ENCODE measurements at places on chromosomes 5 and 9. TPM values are rescaled to one million over a fixed set of nuclear protein-coding genes. Genes with fewer than 3 reads are reported as not detected.

Gene LCN15
- polyA plus RNA-seq, result not detected

Gene SLC6A3
- polyA plus RNA-seq, result 0.72 TPM

Gene SAXO1
- polyA plus RNA-seq, result 0.17 TPM

Gene ZBED3
- polyA plus RNA-seq, result 31.6 TPM

Gene PCDHGA1
- polyA plus RNA-seq, result 0.78 TPM

Gene USP20
- polyA plus RNA-seq, result 19.3 TPM

Gene ZNF366
- 4.0 TPM for polyA plus RNA-seq

Gene OR1Q1
- polyA plus RNA-seq, result not detected

Gene COL5A1
- polyA plus RNA-seq, result 77.2 TPM

Gene SPATA31A5
- polyA plus RNA-seq, result not detected

Gene FIBCD1
- polyA plus RNA-seq, result 0.33 TPM

Gene RBM22
- 79.0 TPM for polyA plus RNA-seq

Gene INSYN2B
- polyA plus RNA-seq, result 2.0 TPM

Gene C9orf72
- 18.3 TPM for polyA plus RNA-seq

Gene FREM1
- 177 TPM for polyA plus RNA-seq

Gene LAMC3
- 18.3 TPM for polyA plus RNA-seq

Gene S100Z
- 0.18 TPM for polyA plus RNA-seq

Gene FAM114A2
- 32.6 TPM for polyA plus RNA-seq

Gene SLC34A3
- 5.2 TPM for polyA plus RNA-seq

Gene CAMSAP1
- polyA plus RNA-seq, result 21.5 TPM

Gene ASPN
- polyA plus RNA-seq, result 16.4 TPM

Gene SLC36A2
- polyA plus RNA-seq, result 7.4 TPM

Gene PKD2L2
- polyA plus RNA-seq, result 0.44 TPM

Gene PDZD2
- 16.9 TPM for polyA plus RNA-seq

Gene C6
- polyA plus RNA-seq, result 3.8 TPM

Gene LHFPL2
- 49.0 TPM for polyA plus RNA-seq

Gene HRCT1
- not detected for polyA plus RNA-seq

Gene LPAR1
- polyA plus RNA-seq, result 28.8 TPM

Gene GPR150
- not detected for polyA plus RNA-seq

Gene FOXD4L3
- not detected for polyA plus RNA-seq

Gene RANBP17
- polyA plus RNA-seq, result 10.9 TPM

Gene B4GALT7
- polyA plus RNA-seq, result 19.3 TPM

Gene SLC6A7
- 0.06 TPM for polyA plus RNA-seq

Gene GRIA1
- 3.4 TPM for polyA plus RNA-seq

Gene GABBR2
- polyA plus RNA-seq, result 3.8 TPM

Gene SPEF2
- polyA plus RNA-seq, result 41.4 TPM

Gene ORM2
- not detected for polyA plus RNA-seq

Gene OR13C8
- not detected for polyA plus RNA-seq

Gene ATP6V0E1
- polyA plus RNA-seq, result 302 TPM

Gene POLK
- polyA plus RNA-seq, result 29.8 TPM

Gene CMBL
- 51.0 TPM for polyA plus RNA-seq

Gene CATSPER3
- polyA plus RNA-seq, result 0.98 TPM

Gene EFNA5
- 25.3 TPM for polyA plus RNA-seq

Gene CLTA
- polyA plus RNA-seq, result 321 TPM

Gene CENPH
- 26.1 TPM for polyA plus RNA-seq

Gene DBH
- 0.62 TPM for polyA plus RNA-seq

Gene HAVCR2
- polyA plus RNA-seq, result 8.0 TPM

Gene SELENOP
- 527 TPM for polyA plus RNA-seq

Gene EIF4E1B
- not detected for polyA plus RNA-seq

Gene TUSC1
- 17.1 TPM for polyA plus RNA-seq

Gene NEK6
- polyA plus RNA-seq, result 26.9 TPM

Gene EPB41L4A
- polyA plus RNA-seq, result 23.0 TPM

Gene PCDHGB3
- polyA plus RNA-seq, result 1.4 TPM

Gene SV2C
- polyA plus RNA-seq, result 0.07 TPM

Data from right renal cortex interstitium (tissue), 3 donors.